ENCODE measurements at places on chromosomes 2 and 18. TPM values are rescaled to one million over a fixed set of nuclear protein-coding genes. Genes with fewer than 3 reads are reported as not detected.

Gene GLB1L
- total RNA-seq, result 3.4 TPM

Gene GDF7
- total RNA-seq, result 0.31 TPM

Gene LDAH
- total RNA-seq, result 5.2 TPM

Gene CRYGC
- not detected for total RNA-seq

Gene EVX2
- not detected for total RNA-seq

Gene WDR35
- total RNA-seq, result 3.5 TPM

Gene UGT1A3
- total RNA-seq, result not detected

Gene NEURL3
- total RNA-seq, result 0.52 TPM

Gene ECEL1
- total RNA-seq, result not detected

Gene TMEM237
- total RNA-seq, result 4.2 TPM

Gene CENPA
- total RNA-seq, result 0.63 TPM

Gene LIMS2
- 1.2 TPM for total RNA-seq

Gene MFSD2B
- 1.5 TPM for total RNA-seq

Gene TIMM21
- 10.0 TPM for total RNA-seq

Gene DNER
- 0.21 TPM for total RNA-seq

Gene UGT1A5
- total RNA-seq, result not detected

Gene ACTG2
- total RNA-seq, result 0.10 TPM

Gene SNX17
- 54.8 TPM for total RNA-seq

Gene CMPK2
- total RNA-seq, result 12.8 TPM

Gene CHRNG
- not detected for total RNA-seq

Gene G6PC2
- not detected for total RNA-seq

Gene GRHL1
- 3.9 TPM for total RNA-seq

Gene SLC66A3
- 40.0 TPM for total RNA-seq

Gene SUPT7L
- 75.5 TPM for total RNA-seq

Gene MXD1
- total RNA-seq, result 80.9 TPM

Gene HOXD8
- not detected for total RNA-seq

Gene LAMA1
- total RNA-seq, result not detected

Gene AQP12A
- total RNA-seq, result not detected

Gene USP37
- total RNA-seq, result 20.0 TPM

Gene IL37
- total RNA-seq, result not detected

Gene NRP2
- 7.5 TPM for total RNA-seq

Gene NT5C1B
- total RNA-seq, result not detected

Gene UGT1A6
- total RNA-seq, result not detected

Gene SERPINB10
- 5.7 TPM for total RNA-seq

Gene GKN1
- total RNA-seq, result 0.31 TPM

Gene VIL1
- total RNA-seq, result 2.1 TPM

Gene TMEM198
- total RNA-seq, result not detected

Gene TMEM247
- not detected for total RNA-seq

Gene NT5DC4
- total RNA-seq, result not detected

Measured in mononuclear cell (primary cell).